Stimulated activated CD8-positive, alpha-beta memory T cell treated with anti-CD3 and anti-CD28 coated beads, Interleukin-7, amount 100 ng/mL, for 1 hour (primary cell): ENCODE measurements at places on chromosomes 12 and 14.

GRCh38 chr12:27293463-27293862 lies 39.2 kb upstream of the BMAL2 start:
- no peak for DNase-seq

- no peak for DNase-seq
Measured at GRCh38 chr14:73888971-73889370, 2.3 kb downstream of the ZNF410 start.

DNA sequence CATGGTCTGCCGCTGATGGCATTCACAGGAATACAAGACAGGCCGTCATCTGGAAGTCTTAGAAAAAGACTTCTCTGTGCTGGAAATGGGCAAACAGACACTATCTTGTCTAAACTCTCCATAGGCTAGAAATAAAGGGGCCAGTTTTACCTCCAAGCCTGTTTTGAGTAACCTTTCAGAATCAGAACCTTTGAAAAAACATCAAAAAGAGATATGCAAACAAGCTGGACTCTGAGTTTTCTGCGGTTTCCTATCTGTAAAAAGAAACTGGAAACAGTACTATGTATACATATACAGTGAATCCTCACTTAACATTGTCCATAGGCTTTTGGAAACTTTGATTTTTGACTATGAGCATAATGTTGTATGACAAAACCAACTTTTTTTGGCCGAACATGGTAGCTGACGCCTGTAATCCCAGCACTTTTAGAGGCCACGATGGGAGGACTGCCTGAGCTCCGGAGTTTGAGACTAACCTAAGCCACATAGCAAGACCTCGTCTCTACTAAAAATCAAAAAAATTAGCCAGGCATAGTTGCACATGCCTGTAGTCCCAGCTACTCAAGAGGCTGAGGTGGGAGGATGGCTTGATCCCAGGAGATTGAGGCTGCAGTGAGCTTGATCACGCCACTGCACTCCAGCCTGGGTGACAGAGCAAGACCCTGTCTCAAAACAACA lies 92.9 kb upstream of the MAX start:
- no peak for DNase-seq

GRCh38 chr12:107133462-107133861 lies 40.1 kb upstream of the CRY1 start:
- no peak for DNase-seq

- no peak for DNase-seq
Measured at GRCh38 chr14:24378327-24378726, 10.3 kb downstream of the NFATC4 start.

- no peak for DNase-seq
Measured at GRCh38 chr12:49872781-49873181, 29.9 kb upstream of the BCDIN3D start.

DNA sequence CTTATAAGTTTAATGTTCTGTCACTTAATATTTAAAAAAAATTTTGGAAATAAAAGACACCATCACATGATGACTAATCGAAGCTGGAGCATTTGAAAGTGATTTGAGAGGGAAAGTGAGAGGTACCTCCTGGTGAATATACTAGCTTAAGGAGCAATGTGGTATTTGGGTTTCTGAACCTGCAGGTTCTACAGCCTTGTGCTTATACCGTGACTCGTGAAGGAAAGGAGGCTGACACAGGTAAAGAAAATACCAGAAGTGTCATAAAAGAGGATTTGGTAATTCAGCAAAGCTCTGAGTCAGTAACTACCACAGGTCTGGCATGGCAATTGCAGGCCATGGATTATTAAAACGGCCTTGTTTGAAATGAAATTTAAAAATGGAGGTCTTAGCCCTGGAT lies 151.0 kb downstream of the SLC38A4 start:
- DNase-seq: no peak

DNA sequence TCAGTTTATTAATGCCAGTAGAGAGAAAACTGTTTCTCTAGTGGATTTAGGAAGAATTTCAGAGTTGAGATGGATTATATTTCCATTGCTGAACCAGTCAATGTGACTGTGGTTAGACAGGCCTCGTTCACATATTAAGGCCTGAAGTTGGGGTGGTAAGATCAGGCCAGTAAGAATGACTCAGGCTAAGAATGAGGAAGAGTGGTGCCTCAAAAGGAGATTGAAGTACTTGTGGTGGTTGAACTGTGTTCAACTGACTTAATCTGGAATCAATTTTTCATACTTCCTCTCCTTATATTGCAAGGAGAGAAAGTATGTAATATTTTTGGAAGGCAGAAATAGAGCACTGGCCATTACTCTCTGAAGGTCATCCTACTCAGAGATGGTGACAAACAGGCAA lies 37.8 kb upstream of the ATF7IP start:
- no peak for DNase-seq

- no peak for DNase-seq
Measured at GRCh38 chr12:39620659-39621658, 1.4 kb upstream of the ABCD2 start.

- DNase-seq: no peak
Measured at GRCh38 chr12:124369055-124369826, 74.3 kb downstream of the RFLNA start.

- DNase-seq: no peak
Measured at GRCh38 chr12:25194214-25194613, 746 bp downstream of the DNAI7 start.

DNA sequence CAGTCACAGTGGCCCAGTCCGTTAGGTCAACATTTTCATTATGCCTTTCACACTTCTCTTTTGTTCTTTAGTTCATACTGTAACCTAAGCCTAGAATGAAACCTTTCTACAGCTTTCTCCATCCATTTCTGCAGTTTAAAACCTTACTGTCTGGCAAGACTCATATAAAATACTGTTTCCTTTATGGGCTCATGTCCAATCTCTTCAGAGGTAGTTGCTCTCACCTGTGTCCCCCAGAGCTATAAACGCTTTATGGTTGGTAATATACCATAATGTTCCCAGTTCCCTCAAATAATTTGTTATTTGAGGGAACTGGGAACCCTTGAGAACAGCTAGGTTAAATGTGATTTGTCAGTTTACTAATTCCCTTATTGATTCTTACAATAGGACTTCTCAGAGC lies 83.0 kb downstream of the SRGAP1 start:
- DNase-seq: no peak

- DNase-seq: no peak
Measured at GRCh38 chr14:58815794-58816193, 178.0 kb downstream of the DACT1 start.

DNA sequence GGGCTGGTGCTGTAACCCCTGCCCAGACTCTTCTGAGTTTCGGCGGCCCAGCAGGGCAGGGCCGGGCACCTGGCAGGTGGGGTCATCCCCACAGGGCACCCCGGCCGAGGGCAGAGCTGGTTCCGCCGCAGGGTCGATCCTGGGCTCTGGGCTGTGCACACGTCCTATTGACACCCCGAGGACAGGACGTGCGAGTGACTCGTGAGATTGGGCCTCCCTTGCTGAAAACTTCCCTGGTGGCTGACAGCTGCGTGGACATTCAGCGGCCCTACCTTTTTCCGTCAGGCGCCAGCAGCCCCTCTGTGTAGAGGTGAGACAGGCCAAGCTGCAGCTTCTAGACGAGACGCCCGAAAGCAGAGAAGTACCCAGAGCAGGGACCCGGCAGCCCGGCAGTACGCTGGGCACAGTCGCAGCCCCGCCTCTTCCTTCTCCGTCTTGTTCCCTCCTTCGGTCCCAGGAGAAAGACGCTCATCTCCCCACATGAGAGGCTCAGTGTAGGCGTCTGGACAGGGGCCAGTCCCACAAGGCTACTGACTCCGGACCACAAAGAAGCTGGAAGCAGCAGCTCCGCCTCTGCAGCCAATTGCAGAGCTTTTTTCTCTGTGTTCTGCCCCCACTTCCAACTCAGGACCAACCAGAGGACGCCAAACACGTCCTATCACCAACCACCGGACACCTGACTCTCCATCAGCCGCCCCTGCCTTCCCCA lies at the start of gene LRCOL1:
LRCOL1 (minus strand) TSS at position 532 of the 709 bp plus-strand sequence. CDS start 4,331 bp downstream, outside the sequence.
- DNase-seq: no peak

- no peak for DNase-seq
Measured at GRCh38 chr12:105892362-105892910, 246.3 kb downstream of the NUAK1 start.

DNA sequence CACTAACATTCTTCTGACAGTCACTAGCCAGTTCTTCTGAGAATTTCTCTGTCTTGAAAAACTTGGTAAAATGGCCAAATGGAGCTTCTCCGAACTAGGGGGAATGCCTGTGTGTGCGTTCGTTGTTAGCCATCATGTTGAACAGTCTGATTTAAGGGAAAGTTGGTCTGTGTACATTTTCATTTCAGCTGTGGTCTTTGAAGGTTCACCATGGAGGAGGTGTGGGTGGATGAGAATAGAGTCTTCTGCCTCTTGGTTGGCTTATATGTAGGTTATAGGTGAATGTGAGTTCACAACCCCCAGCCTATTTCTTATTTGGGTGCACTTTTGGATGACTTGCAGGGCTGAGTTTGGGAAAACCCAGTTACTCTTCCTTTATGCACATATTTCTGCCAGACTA lies 12.9 kb downstream of the ETV6 start:
- DNase-seq: no peak

DNA sequence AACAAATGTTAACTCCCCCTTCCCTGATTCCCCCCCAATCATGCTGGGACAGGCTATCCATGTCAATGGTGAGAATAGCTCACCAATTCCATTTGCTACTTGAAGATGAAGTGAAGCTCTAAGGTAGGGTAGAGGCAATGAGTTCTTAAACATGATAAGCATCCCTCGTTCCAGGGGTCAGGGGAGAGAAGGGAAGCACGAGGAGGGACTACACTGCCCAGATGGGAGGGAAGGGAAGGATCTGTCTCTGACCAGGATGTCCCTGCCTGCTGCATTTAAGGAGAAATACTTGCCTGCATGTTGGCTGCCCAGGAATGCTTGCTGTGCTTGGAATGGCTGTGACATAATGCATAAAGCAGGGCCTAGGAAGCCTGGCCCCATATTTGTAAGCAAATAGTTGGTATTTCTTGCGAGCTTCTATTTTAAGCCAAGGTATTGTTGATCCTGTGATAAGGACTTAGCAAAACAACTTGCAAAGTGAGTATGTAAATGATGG lies 155.1 kb downstream of the CEP83 start:
- no peak for DNase-seq

GRCh38 chr12:107105410-107105703 lies 12.0 kb upstream of the CRY1 start:
- DNase-seq: no peak

- no peak for DNase-seq
Measured at GRCh38 chr14:83847102-83847501, 1682.8 kb upstream of the FLRT2 start.

GRCh38 chr12:42588524-42589464 lies 752 bp downstream of the PRICKLE1 start:
- DNase-seq: no peak

DNA sequence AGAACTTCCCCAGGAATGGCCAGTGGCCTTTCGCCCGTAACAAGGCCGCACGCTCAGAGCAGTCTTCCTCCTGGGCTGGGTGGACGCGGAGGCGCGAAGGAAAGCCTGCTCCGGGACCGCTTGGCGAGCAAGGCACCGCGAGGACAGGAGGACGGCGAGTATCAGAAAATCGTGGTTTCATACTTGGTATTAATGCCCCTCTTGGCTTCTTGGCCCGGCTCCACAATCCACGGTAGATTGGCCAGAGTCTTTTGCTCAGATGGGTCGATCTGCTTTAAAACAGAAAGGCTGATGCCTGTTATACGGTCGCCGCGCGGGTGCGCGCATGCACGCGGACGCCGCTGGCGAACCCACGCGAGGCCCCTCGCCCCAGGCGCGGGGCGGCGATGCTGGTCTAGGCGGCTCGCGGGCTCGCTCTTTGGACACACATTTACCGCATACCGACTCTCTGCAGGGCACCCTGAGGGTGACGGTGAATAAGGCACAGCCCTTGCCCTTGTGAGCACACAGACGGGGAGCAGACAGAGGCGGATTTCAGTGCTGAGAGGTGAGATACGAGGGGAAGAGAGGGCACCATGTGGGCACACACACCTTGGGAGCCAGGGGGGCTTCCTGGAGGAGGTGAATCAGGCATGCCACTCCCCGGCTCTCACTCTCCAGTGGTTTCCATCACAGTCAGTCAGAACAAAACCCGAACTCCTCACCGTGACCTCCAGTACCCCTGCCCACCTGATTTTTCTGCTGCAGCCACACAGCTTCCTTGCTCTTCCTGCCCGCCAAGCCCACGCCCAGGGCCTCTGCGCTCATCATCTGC lies 100.7 kb downstream of the APAF1 start:
- DNase-seq: no peak

DNA sequence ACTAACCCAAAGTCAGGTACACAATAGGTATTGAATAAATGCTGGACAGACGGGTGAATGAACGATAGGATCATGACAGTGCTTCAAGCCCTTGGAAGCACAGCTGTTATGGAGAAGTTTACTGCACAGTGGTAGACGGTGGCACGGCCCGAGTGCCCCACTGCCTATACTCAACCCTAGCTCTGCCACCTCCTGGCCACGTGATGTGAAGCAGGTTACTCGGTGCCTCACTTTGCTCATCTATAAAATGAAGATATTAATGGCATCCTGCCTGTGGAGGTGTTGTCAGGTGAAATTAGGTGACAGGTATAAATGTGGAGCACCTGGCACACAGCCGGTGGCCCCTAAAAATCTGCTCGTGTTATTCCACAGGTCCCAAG lies 5.8 kb downstream of the ASB2 start:
- peak; percentile 49 for DNase-seq

GRCh38 chr14:89658977-89659670 lies 242.1 kb upstream of the FOXN3 start:
- DNase-seq: no peak

DNA sequence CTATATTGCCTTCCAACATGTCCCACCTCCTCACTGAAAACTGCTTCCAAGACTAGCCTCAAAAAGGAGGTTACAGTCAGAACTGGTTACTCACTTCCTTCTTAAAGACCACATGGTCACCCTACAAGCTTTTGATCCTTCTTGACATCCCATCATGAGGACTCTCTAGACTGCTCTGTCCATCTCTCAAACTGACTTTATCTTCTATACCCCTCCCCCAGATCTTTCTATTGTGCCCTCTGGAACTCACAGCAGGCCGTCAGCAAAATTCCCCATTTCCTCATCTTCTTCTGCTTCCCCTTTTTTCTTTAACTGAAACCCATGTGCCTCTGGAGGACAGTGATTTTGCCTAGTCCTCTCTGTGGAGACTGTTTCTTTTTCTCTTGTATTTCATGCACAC lies 18.1 kb upstream of the IGF1 start:
- DNase-seq: no peak

DNA sequence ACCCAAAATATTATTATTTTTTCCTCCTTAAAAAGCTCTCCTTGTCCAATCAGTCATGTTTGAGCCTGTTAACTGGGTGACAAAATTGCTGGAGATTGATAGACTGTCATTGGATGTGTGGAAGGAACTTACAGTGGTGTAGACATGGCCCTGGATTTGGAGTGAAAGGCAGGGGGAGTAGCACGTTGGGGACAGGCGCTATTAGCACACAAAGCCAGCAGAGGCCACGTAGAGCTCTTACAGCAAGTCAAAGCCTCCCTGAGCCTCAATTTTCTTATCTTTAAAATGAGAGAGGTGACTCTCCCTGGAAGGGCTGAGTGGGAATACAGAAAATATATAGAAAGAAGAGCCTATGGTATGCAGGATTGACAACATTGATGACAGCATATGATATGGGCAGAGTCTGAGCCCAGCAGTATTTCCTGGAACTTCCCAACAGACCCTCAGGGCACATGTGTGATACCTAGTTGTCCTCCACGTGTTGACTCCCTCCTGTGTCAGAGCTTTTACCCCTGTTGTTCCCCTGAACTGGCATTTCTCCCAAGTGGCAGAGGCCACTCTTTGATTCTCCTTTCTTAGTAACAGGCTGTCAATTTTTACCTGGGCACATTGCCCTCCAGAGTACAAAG lies 504.9 kb downstream of the VRK1 start:
- no peak for DNase-seq

- no peak for DNase-seq
Measured at GRCh38 chr14:46322076-46322475, 329.5 kb downstream of the RPL10L start.
